Left colon (tissue), 2 donors: ENCODE measurements at places on chromosomes 13 and 19. TPM values are rescaled to one million over a fixed set of nuclear protein-coding genes. Genes with fewer than 3 reads are reported as not detected.

- DNase-seq, result no peak
Observed at GRCh38 chr19:40724315-40724714, 7.4 kb downstream of the ITPKC start.

DNA sequence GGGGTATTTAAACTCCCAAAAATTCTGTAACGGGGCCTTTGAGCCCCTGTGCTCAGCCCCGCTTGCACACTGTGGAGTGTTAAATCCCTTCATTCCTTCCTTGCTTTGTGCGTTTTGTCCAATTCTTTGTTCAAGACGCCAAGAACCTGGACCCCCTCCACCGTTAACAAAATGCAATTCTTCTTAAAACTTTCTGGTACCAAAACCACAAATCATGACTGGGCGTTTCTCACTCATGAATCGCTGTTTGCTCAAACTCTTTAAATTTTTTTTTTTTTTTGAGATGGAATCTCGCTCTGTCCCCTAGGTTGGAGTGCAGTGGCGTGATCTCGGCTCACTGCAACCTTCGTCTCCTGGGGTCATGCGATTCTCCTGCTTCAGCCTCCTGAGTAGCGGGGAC, 881 bp downstream of the ZNF20 start:
- DNase-seq, result no peak

GRCh38 chr13:44354884-44355283, 18.7 kb upstream of the SERP2 start:
- DNase-seq, result no peak

DNA sequence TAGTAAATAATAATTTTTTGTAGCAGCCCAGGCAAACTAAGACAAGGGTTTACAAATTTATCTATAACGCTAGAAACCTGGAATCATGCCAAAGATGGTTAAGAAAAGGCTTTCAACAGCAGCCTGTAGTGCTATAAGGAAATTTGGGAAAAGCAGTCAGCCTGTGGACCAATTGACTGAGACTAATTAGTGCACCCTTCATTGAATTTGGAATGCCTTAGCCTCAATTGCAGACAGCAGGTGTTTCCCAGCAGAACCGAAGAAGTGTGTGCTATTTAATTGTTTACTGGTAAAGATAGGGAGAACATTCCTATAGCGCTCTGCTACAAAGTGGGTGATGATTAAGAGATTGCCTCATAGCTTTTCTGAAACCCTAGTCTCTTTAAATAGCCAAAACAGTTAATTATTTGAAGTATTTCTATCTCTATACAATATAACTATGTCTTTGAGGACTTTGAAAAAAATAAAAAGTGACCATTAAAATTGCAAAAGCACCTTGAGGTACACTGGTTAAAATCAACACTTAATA, 1884.3 kb upstream of the PCDH20 start:
- DNase-seq, result no peak

DNA sequence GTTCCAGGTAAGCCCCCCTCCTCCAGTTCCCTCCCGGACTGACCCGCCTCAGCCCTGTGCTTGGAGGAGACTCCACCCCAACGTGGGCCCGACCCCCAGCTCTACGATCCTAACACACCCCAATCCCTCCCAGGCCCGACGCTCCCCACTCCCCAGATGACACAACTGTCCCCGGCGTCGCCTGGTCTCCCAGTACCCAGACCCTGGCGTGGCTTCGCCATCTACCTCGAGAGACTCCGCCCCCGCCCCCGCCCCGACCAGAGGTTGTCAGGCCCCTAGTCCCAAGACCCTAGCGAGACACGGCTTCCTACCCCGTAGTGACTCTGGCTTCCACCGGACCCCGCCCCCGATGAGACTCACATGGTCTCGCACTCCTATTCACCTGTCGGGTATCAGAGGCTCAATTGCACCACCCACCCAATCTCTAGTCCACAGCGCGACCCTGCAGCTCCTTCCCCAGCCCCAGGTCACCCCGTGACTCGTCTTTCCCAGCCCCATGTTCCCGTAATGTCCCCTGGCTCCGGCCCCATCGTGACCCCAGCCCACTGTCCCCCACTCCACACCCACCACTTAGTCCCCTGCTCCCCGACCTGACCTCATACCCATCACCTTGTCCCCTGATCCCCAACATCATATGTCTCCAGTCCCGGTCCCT, 2.9 kb downstream of the CD37 start:
- DNase-seq, result no peak

GRCh38 chr19:48415395-48415794, 21.9 kb downstream of the GRIN2D start:
- peak; percentile 91 for DNase-seq

DNA sequence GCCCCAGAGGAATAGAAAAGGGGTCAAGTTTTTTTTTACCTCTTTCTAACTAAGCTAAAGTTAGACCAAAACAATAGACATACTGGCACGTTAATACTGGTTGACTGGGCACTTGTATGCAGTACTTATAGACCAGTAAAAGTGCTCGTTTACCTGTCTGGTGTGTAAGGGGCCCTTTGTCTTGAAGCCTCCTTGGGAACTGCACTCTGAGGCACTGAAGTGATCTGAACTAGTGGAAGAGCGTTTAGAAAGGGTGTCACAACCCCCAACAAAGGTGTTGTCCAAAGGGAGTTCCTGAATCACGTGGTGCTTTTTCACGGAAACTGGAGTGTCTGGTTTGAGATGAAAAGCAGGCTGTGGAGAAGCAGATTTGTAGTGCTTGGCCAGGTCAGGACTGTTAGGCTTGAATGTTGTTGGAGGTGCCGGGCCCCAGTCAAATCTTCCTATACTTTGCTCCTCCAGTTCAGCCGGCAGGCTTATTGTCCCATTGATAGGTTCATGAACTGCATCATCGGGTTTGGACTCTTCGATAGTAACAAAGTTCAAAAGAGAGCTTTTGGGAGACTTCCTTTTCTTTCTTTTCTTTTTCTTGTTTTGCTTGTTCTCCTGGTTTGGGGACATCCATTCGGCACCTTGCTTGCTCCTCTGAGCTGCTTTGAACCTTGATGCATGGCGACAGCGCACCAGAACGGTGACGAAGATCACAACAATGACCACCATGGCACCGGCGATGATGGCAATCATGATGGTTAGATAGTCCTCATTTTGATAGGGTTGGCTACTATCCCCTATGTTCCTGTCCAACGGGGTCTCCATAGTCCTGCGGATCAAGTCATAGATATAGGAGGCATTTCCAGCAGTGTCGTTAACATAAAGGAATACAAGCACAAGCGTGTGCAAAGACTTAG, 4.6 kb downstream of the PCDH9 start:
- DNase-seq, result no peak

GRCh38 chr19:31418055-31418454, 68.8 kb upstream of the TSHZ3 start:
- DNase-seq, result no peak

GRCh38 chr13:77489566-77490337, 45.8 kb upstream of the SCEL start:
- DNase-seq, result no peak

DNA sequence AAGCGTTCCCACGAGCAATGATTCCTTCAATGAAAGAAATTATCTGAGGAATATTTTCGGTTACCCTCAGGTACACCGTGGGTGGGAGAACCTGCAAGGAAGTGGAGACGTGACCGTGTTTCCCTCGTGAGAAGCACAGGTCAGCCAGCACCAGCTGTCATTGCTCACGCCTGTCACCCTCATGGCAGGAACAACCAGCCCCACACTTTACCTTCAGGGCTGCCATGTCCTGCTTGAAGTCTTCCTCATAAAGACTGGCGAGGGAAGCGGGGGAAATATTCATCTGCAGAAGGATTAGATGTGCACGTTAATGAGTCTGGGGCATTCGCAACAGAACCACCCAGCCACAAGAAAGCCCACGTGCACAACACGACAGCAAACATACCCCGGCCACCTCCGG, 18.2 kb downstream of the CARS2 start:
- DNase-seq, result no peak

The MRPS12 gene
- total RNA-seq, result 36.3 TPM

The SIGLEC5 gene
- not detected for total RNA-seq

The MICU2 gene
- total RNA-seq, result 52.3 TPM
